ENCODE measurements at places on chromosomes 5 and 9.
A peak's percentile ranks its signal among the peaks of the same experiment; 100 is the strongest.

- no peak for DNase-seq
Measured at GRCh38 chr9:137077010-137077747, at the start of gene UAP1L1. TSS of gene UAP1L1 (plus strand) at chr9:137077517. CDS start at chr9:137077533, 16 bp downstream.

DNA sequence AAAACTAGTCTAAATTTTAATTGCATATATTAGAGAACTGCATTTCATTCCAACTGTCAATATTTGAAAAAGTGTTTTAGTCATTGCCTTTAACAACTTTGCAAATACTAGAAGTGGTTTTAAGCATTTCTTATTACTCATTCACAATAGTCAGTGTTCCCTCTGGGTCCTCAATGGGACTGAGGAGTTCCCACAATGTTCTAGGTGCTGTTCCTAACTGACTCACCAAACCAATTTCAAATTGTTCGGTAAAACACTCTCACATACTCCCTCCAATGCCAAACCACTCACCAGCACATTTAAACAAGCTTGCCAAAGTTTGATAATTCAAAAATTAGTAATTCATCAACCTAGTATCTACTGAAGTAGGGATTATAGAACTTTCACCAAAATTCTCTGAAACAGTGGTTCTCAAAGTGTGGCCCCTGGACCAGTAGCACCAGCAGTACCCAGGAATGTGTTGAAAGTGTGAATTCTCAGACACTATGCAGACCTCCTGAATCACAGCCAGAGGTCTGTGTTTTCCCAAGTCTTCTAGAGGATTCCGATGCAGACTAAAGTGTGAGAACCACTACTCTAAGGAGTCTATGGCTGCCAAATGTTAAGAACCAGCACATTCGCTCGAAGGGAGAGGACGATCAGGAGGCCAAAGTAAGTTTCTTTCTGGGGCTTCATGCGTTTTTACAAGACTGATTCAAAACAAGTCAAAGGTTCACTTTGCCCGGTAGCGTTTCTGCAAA is 72.8 kb downstream of the APBA1 start:
- no peak for DNase-seq

DNA sequence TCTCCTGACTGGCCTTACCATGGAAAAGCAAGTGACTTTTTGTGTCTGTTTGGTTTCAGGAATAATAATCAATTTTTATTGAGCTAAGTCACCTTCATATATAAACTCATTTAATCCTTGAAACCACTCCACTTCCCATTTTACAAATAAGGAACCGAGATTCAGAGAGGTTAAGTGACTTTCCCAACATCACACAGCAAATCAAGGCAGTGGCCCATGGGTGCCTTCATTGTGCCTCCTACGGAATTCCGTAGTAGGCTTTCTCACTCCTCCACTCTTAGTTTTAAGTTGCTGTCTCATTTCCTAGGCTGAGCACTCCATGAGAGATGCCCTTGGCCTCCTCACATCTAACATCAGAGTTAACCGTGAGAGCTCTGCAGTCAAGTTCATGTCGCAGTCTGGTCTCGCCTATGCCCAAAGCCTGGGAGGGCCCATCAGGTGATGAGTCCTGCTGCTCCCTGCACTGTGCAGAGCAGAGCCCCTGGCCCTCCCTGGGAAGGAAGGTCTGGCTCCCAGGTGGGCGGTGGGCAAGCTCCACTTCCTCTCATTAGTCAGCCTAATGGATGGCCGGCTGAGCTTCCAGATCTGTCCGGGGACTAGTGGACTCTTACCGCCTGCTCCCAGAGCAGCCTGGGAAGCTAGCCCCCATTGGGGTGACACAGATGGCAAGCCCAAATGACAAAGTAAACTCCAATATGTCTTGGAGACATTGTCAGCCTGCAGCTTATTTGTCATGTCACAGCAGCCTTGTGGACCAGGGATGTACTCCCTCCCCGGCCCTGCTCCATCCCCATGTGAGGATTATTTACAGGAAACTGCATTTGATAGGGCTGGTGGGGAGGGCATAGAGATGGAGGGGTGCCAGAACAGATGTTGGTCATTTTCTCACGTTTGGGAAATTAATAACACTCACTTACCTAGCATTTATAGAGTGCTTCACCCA is 123.4 kb downstream of the MVB12B start:
- no peak for DNase-seq

GRCh38 chr9:37033682-37034304 is at the start of gene PAX5:
TSS of gene PAX5 (minus strand) at chr9:37034268. CDS start at chr9:37034031, 237 bp downstream.
- no peak for DNase-seq

DNA sequence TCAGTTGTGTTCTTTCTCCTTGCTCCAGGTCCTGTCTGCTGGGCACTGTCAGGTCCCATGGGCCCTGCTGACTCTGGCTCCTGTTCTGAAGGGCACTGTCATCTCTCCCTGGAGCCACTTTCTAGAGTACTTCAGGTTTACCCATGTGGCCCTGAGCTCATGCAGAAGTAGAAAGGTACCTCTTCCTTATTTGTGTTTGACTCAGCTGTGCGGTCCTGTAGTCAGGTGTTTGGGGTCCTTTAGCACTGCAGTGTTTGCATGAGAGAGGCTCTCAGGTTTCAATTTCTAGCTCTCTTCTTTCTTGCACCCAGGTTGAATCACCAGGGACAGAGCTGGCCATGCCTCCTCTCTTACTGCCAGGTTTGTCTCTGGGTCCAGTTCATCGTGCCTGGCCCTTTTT is 71.5 kb downstream of the HSPA4 start:
- DNase-seq = no peak

- no peak for DNase-seq
Measured at GRCh38 chr5:4781299-4781698, 358.8 kb upstream of the ADAMTS16 start.

DNA sequence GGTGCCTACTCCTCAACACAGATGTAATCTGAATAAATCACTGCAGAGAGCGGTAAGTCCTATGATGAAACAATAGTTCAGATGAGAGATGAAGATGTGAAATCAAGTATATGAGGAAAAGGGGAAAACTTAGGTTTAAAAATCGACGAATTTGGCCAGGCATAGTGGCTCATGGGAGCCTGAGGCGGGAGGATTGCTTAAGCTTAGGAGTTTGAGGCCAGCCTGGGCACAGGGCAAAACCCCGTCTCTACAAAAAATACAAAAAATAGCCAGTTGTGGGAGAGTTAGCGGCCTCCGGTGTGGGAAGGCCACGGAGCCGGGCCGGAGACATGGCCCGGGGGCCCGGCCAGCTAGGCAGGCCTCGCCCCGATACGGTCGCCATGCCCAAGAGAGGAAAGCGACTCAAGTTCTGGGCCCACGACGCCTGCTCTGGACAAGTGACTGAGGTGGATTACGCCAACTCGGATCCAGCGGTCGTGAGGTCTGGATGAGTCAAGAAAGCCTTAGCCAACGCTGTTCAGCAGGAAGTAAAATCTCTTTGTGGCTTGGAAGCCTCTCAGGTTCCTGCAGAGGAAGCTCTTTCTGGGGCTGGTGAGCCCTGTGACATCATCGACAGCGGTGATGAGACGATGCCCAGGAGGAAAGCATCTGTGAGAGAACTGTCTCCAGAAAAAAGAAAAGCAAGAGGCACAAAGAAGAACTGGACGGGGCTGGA is 62.8 kb upstream of the SUB1 start:
- DNase-seq = peak; percentile 18

Measured in activated CD4-positive, alpha-beta T cell treated with anti-CD3 and anti-CD28 coated beads for 4 hours (primary cell).